Stimulated activated CD4-positive, alpha-beta T cell treated with anti-CD3 and anti-CD28 coated beads, TNF-alpha, amount 100 ng/mL, for 4 hours (primary cell): ENCODE measurements at places on chromosomes 12 and 14.

- DNase-seq = no peak
Observed at GRCh38 chr14:104094056-104094708, 8.7 kb downstream of the ASPG start.

DNA sequence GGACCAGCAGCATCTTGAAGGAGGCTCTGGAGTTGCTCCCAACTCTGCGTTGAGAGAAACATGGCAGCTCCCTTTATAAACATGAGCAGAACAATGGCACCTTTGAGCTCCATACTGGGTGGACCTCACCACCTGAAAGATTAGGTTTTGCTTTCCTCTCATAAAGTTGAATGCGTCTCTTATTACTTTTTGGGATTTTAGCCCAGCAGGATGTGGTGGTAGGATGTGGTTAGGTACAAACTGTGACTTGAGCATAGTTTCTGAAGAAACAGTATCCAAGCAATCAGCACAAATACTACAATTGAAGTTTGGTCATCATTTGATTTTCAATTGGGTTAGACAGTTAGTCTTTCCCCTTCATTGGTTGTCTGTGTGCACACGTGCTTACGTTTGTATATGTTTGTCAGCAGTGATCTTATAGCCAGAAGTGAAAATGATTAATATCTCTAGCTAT is at the start of gene PRR4:
Gene PRR4, minus strand, starts transcription at position 51 of the 454 bp plus-strand sequence. Its CDS starts 38 bp downstream, at position 13.
- DNase-seq = no peak

DNA sequence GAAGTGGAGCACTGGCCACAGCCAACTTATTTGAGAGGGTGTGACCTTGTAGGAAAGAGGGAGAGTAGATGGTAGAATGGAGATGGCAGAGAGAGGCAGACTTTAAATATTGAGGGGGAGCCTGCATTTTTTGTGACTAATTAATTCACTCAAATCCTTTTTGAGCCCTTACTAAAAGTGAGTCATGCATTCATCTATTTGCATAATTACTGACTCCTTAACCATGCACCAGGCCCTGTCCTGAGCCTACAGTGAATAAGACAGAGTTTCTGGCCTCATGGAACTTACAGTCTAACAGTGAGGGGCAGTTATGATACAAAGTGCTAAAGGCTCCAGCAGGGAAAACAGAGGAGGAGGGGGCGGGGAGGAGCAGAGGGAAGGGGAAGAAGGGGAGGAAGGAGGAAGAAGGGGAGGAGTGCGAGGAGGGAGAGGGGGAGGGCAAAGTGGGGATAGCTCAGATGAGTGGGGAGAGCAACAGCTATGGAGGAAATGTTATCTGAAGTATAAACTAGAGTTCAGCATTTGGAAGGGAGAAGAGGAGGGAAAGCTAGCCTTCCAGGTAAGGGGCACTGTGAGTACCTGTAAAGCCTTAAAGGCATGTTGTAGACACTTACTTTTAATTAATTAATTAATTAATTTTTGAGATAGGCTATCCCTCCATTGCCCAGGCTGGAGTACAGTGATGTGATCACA is 7.5 kb upstream of the CTDSP2 start:
- DNase-seq = no peak

GRCh38 chr14:85296456-85297210 is 233.3 kb upstream of the FLRT2 start:
- DNase-seq = no peak

GRCh38 chr12:120822832-120823503 is 81.2 kb downstream of the SPPL3 start:
- DNase-seq = no peak

DNA sequence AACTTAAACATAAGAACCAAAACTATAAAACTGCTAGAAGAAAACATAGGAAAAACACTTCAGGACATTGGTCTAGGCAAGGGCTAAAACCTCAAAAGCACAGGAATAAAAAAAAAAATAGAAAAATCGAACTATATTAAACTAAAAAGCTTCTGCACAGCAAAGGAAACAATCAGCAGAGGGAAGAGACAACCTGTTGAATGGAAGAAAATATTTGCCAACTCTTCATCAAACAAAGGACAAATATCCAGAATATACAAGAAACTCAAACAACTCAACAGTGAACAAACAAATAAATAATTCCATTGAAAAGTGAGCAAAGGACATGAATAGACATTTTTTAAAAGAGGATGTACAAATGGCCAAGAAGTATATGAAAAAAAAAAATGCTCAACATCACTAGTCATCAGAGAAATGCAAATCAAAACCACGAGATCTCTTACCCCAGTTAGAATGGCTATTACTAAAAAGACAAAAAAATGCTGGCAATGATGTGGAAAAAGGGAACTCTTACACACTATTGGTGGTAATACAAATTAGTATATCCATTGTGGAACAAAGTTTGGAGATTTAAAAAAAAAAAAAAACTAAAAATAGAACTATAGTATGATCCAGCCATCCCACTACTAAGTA is 152.0 kb downstream of the NDUFA12 start:
- DNase-seq = no peak

DNA sequence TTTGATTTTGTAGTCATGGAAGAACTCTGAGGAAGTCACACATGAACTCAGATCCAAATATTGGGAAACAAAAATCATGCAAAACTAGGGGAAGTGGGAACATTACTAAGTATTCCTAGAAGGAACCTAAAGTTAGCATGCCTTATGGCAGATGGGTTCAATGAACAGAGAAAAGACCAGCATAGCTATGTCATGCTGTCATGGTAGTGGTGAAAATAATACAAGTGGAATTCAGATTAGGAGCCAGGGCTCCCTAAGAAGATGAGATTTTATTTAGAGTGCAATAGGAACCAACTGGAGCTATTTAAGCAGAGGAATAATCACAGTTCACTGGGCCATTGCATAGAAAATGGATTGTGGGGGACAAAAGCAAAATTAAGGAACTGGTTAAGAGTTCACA is 134.0 kb downstream of the DIO2 start:
- DNase-seq = no peak

DNA sequence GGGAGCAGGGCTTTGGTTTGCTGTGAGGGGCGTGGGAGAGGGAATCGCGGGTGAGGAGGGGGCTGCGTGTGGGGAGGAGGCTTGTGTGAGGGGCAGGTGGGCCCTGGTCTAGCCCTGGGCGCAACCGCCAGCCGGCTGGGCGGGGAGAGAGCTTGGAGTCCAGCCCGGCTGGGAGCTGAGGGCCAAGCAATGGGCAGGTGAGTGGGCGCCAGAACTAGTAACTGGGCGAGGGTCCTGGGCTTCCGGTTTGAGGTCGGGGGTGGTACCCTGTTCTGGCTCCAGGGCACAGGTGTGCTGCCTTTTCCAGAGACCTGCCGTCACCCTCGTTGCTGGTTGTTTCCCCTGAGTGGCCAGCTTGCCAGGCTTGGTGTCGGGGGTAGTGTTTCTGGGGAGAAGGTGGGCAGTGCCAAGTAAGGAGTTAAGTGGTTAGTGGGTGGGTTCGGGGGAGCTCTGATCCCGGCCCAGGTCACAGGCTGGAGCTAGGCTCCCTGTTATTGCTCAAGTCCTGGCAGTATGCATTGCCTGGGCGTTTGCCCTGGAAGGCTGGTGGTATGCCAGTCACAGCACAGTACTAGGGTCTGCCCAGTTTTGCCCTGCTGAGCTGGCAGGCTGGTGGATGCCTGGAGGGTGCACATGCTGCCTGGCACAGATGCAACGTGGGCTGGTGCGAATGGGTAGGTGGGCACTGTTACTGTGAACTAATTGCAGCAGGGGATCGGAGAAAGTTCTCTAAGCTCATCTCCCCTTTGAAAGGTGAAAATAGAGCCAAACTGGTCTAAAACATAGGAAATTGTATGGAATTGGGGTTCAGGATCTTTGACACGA is 683 bp downstream of the CIPC start:
- DNase-seq = no peak

- no peak for DNase-seq
Observed at GRCh38 chr14:53144244-53144643, 8.9 kb downstream of the DDHD1 start.

DNA sequence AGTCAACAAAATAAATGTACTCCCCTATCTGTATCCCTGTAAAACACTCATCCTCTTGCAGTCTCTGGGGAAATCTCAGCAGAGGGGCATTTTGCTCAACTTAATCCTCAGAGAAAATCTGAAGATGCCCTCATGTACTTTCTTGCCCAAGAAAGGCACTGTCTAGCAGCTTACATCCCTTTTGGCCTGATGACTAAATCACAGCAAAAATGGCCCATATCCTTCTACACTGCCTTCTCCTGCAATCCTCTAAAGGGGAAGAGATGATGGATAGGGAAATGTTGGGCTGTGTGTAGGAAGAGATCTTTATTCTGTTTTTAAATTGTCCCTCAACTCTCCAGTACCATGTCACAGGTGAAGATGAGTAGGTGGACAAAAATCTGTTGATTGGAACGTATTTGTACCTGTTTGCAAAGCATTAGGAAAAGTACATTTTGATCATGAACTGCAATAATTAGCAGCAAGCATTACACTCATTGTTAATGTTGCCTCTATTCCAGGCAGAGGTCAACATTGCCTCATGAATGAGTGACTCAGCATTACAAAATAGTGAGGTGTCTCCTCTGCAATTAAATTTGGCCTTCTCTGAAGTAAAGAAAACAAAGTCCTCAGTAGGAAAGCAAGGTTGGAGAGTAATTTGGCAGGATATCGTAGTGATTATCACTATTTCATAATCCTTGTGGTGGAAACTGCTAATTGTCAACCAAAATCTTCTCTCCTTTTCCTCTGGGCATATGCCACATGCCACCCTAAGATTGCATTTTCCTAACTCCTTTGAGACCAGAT is 172.4 kb upstream of the CAND1 start:
- DNase-seq = no peak

DNA sequence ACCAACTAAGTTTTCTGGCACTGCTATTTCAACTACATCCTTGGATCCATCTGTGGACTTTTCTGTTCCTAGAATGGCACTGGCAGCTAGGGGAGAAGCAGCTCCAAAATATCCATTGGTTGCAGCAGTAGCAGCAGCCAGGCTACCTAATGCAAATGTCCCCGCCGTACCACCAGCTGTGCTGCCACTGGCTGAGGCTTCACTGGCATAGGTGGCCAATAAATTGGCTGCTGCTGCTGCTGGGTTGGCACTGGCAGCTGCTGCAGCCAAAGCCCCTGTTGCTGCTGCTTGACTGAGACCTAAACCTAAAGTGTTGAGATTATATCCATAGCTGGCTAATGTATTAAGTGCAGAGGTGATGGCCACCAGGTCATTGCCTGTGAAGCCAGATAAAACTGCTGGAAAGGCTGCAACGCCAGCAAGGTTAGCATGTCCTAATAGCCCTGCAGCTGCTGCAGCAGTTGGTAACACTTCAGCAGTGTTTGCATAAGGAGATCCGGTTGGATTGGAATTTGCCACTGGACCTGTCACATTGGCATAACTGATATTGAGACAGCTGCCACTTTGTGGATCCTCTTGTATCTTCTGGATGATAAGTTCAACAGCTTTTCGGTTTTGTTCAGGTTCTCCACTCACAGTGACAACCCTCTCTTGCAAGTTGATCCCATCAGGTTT is 149.5 kb downstream of the NOVA1 start:
- no peak for DNase-seq

DNA sequence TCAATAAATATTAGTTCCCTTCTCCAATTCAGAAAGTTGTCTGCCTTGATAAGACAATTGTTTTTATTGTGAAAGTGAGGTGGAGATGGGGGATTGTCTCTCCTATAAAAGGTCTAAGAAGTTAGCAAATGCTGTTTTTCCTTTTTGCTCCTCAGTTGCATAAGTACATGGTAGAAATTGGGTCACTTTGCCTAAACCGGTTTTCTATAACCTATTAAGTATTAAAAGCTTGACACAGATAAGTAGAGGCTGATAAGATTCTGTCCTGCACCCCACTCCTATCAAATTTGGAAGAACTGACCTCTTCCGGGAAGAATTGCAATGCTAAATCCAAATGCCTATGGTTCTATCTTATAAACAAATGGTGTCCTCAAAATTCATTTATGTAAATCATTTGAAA is 7.0 kb downstream of the SLCO1B1 start:
- no peak for DNase-seq

GRCh38 chr14:104903990-104904389 is 20.7 kb upstream of the PLD4 start:
- no peak for DNase-seq

GRCh38 chr14:56270921-56271320 is 152.7 kb downstream of the PELI2 start:
- no peak for DNase-seq

DNA sequence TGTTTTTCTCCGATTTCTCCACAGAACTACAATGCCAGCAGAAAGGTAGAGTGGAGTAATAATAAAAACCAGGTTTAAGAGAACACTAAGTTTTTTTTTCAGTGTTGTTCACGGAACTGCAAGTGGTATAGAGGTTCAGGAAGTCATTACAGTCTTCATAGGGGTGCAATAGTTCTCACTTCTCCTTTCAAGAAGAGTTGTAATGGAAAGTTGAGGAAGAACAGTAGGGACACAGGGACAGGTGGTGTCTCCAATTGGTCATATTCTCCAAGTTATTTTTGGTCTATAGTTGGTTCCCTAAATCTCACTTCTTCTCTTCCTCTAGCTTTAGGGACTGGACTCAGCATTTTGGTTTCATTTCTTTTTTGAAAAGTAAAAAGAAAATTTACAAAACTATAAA is 894.0 kb downstream of the NRXN3 start:
- DNase-seq = no peak

- DNase-seq = no peak
Observed at GRCh38 chr12:52629281-52630007, 11.1 kb upstream of the KRT73 start.

GRCh38 chr12:87847147-87847546 is 182.1 kb downstream of the C12orf50 start:
- DNase-seq = no peak

DNA sequence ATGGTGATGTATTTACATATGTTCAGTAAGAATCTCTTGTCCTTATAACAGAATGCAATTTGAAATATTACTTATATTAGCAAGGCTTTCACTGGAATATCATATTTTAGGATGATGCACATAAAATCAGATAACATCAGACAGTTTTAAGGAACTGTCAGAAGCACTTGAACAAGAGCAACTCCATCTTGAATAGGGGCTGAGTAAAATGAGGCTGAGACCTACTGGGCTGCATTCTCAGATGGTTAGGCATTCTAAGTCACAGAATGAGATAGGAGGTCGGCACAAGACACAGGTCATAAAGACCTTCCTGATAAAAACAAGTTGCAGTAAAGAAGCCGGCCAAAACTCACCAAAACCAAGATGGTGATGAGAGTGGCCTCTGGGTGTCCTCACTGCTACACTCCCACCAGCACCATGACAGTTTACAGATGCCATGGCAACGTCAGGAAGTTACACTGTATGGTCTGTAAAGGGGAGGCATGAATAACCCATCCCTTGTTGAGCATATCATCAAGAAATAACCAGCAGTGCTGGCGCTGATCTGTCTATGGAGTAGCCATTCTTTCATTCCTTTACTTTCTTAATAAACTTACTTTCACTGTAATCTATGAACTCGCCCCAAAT is 27.6 kb upstream of the ETV6 start:
- DNase-seq = no peak

DNA sequence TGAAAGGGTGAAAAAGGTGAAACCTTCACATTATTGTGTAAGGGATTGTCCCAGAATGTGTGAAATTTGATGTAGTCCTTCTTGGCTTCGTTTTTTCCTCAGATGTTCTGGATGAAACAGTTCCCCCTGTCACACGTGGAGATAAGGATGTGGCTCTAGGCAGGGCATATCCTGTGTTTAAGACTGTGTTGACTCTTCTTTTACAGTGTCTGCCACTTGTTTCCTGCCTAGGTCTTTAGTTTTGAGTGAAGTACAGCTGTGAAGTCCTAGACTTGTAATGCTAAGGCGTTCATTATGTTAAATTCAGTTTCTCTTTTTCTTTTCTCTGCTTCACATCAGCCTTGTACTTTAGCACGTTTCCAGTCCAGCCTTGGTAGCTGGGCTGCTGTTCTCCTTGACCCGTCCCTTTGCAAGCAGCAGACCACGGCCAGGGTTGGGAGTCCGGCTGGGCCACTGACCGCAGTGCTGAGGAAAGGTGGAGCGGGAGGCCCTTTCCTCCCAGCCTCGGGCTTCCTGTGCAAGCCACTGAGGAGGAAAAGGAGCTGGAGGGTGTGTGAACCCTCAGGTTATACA is 59.1 kb downstream of the RASSF3 start:
- DNase-seq = no peak
